ENCODE measurements at places on chromosomes 11 and 22.

DNA sequence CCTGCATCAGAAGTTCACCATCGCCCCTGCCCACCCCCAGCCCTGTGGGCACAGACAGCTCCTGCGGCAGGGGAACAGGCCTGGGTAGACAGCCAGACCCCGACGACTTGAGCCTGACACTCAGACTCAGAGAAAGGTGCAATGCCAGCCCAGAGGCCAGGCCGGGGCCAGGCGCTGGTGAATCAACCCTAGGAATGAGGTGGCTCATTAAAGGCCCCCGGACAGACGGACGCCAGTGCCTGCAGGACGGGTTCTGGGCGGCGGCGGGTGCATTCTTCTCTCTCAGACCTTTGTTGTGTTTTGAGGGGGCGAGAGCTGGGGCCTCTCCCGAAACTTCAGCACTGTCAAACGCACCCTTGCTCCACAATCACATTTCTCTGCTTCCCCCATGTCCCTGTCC, 5.6 kb downstream of the OVOL1 start:
- DNase-seq, result no peak

GRCh38 chr22:22598144-22598543, 39.1 kb upstream of the PRAME start:
- no peak for DNase-seq

DNA sequence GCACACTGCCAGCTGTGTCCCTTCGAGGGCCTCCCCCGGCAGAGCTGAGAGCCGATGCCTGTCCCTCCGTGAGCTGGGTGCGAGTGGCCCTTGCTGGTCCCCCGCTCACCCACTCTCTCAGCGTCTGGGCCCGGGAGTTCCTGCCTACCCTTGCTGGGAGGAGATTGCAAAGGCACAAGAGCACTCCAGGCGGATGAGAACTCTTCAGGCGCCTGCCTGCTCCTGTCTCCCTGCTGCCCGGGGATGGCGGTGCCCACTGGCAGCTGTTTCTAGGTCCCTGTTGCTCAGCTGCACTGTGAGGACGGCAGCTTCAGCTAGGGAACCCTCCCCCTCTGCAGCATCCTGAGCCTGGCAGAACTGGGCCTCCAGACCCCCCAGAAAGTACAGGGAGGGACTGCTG, 61.1 kb downstream of the FLRT1 start:
- DNase-seq, result no peak

DNA sequence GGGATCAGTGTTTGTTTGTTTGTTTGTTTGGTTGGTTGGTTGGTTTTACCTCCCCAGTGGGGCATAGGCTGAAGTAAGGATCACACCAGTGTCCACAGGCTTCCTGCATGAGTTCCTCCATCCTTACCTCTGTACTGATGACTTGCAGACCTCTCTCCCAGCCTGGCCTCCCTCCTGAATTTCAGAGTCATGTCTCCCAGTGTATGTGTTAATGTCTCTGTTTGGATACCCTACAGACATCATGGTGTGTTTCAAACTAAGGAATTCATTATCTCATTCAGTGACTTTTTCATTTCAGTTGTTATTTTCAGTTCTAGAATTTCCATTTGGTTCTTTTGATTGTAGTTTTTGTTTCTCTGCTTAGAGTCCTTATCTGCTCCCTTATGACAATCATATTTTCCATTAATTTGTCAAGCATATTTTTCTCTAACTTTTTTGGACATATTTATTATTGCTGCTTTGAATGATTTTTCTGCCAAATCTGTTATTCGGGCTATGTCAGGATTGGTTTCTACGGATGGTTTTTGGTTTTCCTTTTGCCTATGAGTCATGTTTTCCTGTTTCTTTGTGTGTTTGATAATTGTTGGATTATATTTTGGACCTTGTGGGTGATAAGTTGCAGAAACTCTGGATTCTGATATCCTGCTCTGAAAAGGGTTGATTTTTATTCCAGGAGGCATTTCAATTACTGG, 23.6 kb downstream of the MYEOV start:
- DNase-seq, result no peak

DNA sequence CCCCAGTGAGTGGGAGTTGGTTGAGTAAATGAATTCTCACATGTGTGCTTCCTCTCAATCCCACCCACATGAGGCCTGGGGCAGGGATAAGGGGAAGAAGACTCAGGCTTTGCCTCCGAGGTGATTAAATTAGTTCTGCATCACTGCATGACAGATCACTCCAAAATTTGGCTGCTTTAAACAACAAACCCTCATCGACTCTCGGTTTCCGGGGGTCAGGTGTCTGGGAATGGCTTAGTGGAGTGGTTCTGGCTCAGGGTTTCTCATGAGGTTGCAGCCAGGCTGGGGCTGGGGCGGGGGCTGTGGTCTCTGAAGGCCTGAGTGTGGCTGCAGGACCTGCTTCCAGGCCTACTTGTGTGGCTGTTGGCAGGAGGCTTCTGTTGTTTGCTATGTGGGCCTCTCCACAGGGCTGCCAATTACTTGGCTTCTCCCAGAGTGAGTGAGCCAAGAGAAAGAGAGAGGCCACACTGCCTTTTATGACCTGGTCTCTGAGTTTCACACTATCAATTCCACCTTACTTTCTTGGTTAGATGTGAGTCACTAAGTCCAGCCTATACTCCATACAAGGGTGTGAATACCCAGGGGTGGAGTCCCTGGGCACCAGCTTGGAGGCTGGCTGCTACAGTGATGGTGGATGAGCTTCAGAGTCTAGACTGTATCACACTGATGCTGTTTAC, 15.9 kb downstream of the MOGAT2 start:
- no peak for DNase-seq
